Immature natural killer cell (primary cell): ENCODE measurements at places on chromosomes 5 and 9.

DNA sequence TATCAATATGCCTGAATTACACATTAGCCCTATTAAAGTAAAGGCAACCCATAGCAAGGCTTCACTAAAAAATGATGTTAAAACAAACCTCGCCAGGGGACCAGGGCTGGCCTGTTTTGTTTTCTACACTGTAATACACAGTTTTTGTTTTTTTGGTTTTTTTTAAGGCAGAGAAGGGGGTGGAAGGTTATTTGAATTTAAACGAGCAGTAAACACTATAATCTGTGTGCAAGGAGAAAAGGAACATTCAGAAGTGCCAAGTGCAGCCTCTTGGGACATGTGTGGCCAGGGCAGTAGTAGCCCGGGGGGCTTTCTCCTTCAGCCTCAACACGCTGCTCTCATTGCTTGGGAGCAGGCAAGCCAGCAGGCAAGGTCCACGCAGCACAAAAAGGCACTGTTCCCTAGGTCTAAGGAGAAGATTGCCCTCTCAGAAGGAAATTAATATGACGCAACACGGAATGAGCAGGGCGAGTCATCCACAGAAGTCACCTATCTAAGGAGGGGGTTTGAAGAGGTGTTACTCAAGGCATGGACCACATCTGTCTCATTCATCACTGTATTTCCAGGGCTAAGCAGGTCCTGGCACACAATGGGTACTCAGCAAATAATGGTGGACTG is 16.2 kb downstream of the SIL1 start:
- DNase-seq, result no peak

GRCh38 chr5:14737291-14737690 is 72.8 kb downstream of the OTULIN start:
- no peak for DNase-seq

- no peak for DNase-seq
Measured at GRCh38 chr5:97836816-97837215, 653.8 kb upstream of the RIOK2 start.

- no peak for DNase-seq
Measured at GRCh38 chr9:89379508-89380115, 61.3 kb downstream of the SECISBP2 start.

GRCh38 chr5:53368516-53368915 is 111.9 kb upstream of the FST start:
- DNase-seq, result no peak

- no peak for DNase-seq
Measured at GRCh38 chr9:116202219-116202912, 48.8 kb downstream of the PAPPA start.

DNA sequence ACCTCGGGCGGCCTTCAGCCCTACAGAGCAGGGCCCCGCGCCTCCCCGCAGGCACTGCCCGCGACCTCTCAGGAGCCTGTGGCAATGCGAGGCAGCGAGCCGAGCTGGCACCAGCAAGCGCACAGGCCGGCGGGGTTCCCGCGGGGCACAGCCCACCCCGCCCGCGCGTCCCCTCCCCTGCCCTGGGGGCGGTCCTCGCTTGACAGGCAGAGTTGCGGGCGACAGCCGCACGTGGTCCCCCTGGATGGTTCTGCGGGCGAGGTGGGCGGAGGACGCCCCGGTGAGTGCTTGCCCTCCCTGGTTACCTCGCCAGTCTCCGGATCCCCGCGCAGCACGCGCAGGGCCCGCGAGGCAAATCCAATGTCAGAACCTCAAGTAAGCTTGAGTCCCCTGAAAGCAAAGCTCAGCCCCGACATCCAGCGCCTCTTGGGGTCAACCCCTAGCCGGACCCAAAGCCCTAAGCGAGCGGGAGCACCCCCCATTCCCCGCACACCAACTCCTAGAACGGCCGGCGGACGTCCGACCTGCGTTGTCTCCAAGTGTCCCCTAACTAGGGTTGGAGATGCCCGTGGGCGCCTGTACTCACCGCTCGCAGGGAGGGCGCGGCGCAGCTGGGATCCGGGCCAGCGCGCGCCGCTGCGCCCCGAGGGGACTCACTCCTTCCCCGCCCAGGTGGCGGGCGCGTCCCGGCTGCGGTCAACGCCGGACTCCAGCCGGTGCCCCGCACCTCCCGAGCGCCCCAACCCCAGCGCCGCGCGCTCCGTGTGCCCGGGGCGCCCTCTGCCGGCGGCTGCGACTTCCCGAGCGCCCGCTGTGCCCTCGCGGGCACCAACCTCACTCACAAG is at the start of gene DRD1:
TSS of gene DRD1 (minus strand) at position 123 of the 845 bp plus-strand sequence. CDS start 1,083 bp downstream, outside the sequence.
- DNase-seq, result no peak

DNA sequence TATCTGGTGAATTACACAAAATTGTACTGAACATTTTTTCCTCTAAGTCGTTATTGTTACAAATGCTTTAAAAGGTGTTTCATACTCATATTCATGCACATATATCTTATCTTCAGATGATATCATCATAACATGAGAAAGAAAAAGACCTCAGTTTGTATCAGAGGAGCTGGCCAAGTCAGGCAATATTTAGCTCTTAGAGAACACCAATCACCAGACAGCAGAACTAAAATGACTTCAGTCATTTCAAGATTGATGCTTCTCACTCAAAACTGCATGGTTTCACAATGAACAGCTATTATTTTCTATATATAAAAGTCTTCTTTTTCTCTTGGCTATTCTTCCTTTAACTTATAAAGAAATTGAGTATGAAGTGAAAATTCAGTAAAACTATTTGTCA is 44.6 kb downstream of the TSSK1B start:
- no peak for DNase-seq

DNA sequence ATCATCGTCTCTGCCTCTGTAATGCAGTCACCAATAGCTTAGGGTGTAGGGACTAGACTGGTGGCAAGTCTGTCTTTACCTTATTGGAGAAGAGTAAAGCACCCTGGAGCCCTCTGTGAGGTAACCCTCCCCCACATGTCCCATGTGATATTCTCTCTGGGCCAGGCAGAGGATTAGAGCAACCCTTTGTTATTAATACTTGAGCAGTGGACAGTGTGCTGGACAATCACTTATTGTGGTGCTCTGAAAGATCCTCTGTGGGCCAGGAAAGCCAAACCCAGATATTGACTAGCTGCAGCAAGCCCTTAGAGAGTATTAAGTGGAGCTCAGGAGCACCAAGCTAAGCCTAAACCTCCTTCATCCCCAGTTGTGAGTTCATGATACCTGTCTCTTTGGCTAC is 139.7 kb upstream of the RUSC2 start:
- DNase-seq, result no peak

DNA sequence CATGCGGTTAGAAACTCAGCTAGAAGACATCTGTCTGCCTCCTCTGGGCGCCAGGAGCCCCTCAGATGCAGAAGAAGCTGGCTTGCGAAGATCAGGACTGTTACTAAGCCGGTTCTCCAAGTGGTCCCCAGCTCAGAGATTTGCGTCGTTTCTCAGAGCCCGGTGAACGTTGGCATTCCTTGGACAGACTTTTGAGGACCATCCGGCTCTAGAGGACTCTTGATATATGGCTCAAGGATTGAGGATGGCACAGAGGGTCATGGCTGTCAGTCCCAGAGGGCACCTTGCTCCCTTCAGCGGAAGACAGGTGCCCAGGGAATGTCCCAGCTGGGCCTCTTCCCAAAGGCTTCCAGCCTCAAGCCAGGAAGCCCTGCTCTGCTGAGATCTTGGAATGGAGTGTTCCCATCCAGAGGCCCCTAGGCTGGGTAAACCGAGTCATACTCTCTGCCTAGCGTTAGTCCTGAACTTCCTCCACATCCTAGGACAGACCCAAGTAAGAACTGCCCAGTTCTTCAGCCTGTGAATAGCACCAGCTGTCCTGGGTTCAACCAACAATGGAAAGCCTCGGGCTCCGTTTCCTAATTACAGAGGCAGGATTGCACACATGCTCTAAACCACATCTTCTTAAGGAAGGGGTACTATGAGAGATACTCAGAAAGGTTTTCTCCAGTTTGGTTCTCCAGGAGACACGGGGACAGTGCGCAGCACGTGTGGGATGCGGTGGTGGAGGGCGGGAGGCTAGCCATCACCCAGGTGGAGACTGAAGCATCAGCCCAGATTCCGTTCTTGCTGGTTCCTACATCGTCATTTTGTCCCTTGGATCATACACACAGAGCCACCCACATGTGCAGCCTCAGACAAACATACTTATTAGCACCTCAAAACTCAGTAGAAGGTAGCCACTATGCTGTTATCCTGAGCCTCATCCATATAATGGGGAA is 51.4 kb downstream of the ZNF354C start:
- DNase-seq, result no peak
